CD4-positive, alpha-beta memory T cell (primary cell): ENCODE measurements at places on chromosomes 1 and 21.

- no peak for DNase-seq
Measured at GRCh38 chr1:5571438-5571837, 420.8 kb downstream of the NPHP4 start.

DNA sequence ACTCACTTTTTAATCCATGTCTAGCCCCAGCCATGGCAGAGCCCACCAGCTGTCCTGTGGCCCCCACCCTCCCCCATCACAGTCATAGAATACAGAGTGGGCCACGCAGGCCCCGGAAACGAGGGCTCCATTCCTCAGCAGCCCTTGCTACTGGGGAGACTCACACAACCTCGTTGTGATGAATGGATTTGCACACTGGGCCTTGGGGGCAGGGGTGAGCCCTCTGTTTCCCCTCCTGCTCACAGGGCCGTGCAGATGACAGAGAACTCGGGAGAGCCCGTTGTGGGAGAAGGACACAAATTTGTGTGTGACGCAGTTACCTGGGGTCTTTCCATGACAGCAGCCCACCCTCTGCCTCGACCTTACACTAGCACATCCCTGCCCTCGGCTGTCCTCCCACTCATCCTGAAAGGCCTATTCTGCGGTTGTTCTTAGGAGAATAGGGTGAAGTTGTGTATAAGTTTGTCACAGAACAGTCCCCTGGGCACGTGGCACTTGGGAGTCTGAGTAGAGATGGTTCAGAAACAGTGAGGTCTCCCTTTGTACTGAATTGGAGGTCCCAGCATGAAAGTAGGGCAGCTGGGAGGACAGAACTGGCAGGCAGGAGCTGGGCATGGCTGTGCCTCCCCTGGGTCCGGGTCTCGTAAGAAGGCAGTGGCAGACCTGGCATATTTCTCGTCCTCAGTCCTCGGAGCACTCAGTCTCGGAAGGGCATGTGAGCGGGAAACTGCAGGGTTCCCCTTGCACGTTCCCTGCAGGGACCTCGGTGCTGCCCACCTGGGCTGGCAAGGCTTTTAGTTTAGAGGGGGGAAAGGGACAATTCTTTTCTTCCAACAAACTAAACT is 6.8 kb downstream of the AGT start:
- DNase-seq = no peak

DNA sequence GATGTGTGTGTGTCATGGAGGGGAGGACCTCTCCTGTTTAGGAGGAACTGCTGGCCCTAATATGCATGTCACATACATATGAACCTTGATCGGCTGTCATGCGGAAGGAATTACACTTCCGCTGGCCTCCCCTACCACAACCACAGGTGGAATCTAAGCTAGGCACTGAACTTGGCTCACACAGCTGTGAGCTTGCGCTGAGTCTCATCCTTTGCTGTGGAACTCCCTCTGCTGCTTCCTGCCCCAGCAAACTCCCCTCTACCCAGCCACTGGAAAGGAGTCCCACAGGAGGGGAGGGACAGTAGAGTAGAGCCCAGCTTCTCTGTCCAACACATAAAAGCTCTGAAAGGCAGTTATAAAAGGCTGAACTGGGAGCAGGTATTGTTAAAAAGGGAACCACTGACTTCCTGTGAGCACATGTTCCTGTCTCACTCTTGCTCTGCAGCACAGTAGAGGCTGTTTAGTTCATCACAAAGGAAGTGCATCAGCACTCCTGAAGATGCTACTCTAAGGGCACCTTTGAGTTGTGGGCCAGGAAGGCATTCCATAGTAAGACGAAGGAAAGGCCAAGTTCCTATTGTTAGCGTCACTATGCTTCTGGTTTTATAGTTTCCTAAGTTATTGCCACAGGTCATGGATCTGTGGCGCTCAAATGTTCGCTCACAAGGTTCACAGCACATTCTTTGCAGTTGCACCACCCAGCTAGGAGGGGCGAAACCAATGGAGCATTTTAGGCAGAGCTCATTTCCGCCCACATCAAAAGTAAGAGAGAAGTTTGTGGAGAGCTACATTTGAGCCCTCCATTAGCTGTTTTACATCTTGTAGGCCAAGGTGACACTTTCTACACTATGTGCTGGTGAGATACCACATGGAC is 17.7 kb upstream of the PTPRC start:
- peak; percentile 77 for DNase-seq

- DNase-seq = peak; percentile 60
Measured at GRCh38 chr1:206784471-206784903, 12.2 kb upstream of the IL10 start.

GRCh38 chr21:35646606-35647005 is 413.7 kb downstream of the SETD4 start:
- no peak for DNase-seq

GRCh38 chr1:59020151-59020997 is 236.5 kb upstream of the JUN start:
- DNase-seq = peak; percentile 51

- no peak for DNase-seq
Measured at GRCh38 chr1:239185245-239185619, 201.1 kb upstream of the CHRM3 start.

- DNase-seq = no peak
Measured at GRCh38 chr1:53729456-53730223, 9.3 kb downstream of the GLIS1 start.

DNA sequence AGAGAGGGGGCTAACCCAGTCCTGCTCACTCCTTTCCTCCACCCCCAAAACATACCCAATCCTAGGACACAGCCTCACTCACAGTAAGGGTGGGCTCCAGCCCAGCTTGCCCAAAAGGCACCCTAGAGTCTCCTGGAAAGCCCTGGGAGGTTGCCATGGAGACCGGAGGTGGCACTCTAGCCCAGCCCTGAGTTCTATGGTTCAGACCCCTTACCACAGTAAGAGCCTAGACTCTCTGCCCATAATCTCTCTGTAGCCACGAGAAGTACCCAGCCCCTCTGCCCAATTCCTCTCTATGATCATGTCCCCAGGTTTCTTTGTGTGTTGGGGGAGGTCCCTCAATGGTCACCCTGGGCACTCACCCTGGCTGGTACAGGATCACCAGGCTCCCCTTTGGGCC is 14.4 kb downstream of the COL16A1 start:
- no peak for DNase-seq

DNA sequence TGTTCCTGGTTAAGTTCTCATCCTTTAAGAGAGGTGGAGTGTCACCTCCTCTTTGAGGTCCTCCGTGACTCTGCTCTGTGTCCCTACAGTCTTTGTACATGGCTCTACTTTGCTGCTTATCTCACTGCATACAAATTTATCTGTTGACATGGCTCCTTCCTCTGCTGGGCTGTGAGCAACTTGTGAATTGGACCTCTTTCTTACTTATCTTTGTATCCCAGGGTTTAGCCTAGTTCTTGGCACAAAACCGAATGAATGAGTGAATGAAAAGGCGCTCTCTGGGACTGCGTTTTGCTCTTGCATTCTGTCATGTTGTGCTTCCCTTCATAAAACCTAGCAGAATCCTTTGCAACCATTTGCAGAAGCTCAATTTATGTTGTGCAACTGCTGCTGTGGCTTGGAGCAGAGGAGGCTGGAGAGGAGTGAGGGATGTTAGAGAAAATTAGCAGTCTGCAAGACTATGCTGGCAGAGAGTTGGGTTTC is 12.4 kb downstream of the SLC26A9 start:
- DNase-seq = no peak

DNA sequence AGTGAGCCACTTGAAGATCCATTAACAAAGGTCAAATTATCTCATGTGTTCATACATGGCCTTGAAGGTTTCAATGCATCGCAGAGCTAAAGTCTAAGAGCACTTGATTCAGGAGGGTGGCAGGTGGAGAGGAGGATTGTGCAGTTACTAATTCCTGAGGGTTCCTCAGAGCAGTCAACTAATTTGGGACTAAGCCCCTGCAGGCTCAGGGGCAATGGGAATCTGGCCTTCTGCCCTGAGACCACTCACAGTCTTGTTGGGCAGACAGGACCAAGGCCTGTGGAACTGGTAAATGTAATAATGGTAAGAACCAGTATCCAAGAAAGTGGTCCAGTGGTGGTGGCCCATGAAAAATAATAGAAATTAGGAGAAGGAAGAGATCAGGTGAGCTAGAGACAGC is 127.4 kb upstream of the HMGB4 start:
- DNase-seq = no peak

DNA sequence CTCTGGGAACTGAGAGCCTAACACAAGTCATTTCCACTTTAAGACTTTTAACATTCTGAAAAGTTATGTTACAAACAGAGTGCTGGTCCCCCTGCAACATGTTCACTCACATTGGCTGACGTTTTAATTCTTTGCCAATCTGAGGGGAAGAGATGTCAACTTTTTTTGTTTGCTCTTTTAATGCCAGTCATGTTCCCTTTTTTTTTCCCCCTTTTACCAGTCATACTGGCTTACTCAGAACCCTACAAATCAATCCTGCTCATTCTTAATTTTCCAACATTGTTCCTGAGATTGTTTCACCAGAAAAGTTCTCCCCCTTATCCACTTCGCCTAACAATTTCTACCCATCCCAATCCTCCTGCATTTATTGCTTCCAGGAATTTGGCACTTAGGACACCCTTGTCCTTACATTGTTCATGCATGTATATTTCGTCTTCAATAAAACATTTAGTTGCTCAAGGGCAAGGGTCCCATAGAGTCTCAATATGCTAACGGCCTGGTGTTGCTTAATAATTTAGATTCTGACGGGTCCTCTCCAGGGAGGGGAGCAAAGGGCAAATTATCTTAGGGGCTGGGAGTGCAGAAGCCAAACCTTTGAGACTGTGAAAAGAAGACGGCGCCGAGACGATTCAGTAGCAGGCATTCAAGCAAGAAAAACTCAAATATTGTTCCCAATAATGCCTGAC is 624 bp upstream of the CR1L start:
- DNase-seq = no peak

DNA sequence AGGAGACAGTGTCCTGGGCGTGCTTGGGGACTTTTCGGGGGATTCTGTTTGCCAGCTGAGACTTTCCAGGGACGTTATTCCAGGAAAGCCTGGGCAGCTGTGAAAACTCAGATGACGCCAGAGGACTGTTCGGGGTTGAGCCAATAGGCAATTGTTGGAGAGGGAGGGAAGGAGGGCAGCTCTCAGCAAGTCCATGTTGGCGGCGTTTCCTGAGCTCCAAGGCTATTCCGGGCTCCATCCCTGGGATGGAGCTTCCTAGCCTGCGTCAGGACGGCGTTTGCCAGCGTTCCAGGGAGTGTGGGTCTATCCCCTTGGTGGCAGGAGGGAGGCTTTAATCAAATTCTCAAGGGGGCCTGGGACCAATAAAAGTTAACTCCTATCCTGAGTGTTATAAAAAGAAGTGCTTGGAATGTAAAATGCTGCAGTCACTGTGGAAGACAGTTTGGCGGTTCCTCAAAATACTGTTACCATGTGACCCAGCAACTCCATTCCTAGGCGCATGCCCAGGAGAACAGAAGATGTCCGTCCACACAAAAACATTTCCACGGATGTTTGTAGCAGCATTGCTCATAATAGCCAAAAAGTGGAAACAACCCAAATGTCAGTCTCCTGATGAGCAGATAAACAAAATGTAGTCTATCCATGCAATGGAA is 15.2 kb downstream of the SLC27A3 start:
- no peak for DNase-seq

DNA sequence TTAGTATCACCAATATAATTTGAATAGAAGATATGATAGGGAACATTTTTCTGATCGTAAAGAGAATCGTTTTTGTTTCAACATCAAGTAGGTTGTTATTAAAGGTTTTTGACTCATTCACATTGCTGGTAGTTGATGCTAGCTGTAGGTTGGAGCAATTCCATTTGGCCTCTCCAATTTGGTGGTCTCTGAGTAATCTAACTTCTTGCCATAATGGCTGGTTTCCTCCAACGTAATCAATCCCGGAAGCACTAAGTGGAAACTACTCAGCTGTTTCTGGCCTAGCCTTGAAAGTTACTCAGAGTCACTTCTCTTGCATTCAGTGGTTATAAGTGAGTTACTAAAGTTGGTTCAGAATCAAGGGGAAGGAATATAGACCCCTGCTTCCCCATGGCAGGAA is 26.0 kb downstream of the RCOR3 start:
- DNase-seq = no peak

DNA sequence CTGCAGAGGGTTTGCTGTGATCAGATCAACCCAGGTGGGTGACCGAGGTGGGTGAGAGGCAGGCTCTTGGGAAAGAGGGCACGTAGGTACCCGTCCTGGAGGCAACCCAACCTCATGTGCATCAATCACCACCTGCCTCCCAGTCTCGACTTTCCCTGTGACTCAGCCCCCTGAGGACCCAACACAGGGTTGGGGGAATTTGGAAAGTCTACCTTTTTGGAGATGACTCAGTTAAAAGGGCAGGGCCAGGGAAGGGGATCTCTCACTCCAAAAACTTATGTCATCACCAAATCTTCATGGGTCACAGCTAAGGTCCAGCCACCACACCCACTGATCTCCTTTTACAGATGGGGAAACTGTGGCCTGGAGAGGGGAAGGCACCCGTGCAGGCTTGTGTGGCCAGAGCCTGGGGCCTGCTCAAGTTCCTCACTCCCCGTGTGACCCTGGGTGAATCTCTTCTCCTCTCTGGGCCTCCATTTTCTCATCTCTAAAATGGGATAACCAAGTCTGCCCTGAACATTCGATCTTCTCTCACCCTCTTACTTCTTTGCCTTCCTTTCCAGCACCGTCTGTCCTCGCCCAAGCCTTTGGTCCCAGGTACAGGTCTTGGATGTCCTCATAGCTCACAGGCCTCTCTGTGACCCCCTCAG is 34.6 kb upstream of the WNT4 start:
- DNase-seq = no peak

GRCh38 chr1:109392037-109392787 is 5.5 kb downstream of the SORT1 start:
- DNase-seq = no peak

GRCh38 chr1:186828611-186829454 is at the start of gene PLA2G4A:
Gene PLA2G4A (plus strand): TSS chr1:186828949. CDS start chr1:186854355, 25,406 bp downstream.
- peak; percentile 8 for DNase-seq

DNA sequence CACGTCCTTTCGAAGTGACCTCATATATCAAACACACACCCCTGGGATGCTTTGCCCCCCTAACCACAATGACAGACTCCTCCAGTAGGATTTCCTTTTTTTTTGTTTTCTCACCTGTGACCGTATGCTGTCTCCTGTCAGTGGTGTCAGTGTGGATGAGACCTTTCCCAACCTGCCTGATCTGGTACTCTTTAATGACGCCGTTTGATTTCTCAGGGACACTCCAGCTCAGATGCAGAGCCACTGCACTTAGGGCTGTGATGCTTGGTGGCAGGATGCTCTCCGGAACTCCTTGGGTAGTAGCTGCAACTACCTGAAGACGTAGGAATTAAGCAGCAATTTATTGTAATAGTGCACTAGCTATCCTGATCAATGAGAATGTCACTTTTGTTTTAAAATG is 212.6 kb downstream of the KCTD3 start:
- DNase-seq = no peak

GRCh38 chr1:3012456-3013291 is 8.6 kb upstream of the ACTRT2 start:
- DNase-seq = no peak
